ENCODE measurements at places on chromosomes 7 and 10. TPM values are rescaled to one million over a fixed set of nuclear protein-coding genes. Genes with fewer than 3 reads are reported as not detected.

JAZF1 gene
- 15.3 TPM for total RNA-seq

PLEKHA1 gene
- 30.8 TPM for total RNA-seq

DNA sequence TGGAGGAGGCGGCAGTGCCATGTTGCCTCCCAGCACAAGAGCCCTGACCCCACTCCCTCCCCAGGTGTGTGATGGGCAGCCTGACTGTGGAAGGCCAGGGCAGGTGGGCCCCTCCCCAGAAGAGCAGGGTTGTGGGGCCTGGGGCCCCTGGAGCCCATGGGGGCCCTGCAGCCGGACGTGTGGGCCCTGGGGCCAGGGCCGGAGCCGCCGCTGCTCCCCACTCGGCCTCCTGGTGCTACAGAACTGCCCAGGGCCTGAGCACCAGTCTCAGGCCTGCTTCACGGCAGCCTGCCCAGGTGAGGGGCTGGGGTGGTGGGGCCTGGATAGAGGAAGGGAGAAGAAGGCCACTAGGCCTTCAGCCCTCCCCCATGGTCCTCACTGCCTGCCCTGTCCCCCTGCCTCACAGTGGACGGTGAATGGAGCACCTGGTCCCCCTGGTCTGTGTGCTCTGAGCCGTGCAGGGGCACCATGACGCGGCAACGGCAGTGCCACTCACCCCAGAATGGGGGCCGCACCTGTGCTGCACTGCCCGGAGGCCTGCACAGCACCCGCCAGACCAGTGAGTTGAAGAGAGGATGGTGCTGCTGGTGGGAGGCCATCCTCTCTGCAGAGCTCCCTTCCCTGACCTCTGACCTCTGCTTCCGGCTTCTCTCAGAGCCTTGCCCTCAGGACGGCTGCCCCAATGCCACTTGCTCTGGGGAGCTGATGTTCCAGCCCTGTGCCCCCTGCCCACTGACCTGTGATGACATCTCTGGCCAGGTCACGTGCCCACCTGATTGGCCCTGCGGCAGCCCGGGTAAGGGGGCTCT is 18.2 kb upstream of the ZNF467 start:
- no peak for DNase-seq

GRCh38 chr7:26153823-26154783 is 2.1 kb downstream of the NFE2L3 start:
- no peak for DNase-seq
